ENCODE measurements at places on chromosomes 5 and 9. TPM values are rescaled to one million over a fixed set of nuclear protein-coding genes. Genes with fewer than 3 reads are reported as not detected.

DNA sequence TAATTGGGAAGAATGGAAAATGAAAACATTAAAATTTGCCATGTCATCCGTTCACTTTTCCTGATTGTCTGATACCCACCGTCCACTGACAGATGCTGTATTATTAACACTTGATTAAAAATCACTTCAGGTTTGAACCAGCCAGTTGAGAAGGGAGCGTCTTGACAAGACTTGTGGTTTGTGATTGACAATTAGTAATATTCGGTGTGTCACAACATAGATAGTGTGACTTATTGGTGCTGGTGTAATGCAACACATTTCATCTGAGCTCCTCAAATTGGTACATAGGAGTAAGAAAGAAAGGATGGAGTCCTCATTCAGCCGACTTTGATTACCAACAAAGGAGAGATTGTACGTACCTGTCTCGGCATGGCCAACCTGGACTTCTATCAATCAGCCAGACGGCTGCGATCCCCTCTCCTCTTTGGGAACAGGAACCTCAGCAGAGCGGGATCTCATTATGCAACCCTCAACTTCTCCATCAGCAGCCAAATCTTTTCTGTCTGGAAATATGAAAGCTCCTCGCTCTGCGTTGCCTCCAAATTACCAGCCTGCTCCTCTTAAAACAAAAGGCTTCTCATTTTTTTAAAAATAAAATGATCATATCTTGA is 211.7 kb upstream of the MVB12B start:
- H3K4me1 ChIP-seq = no peaks in the 10 kb centered on the region
- DNase-seq = no peak
- H3K27me3 ChIP-seq = no peaks in the 10 kb centered on the region
- no peak overlapping the region for H3K4me3 ChIP-seq
- H3K27ac ChIP-seq = no peak overlapping the region

- DNase-seq = no peak
- H3K36me3 ChIP-seq = no peaks in the 10 kb centered on the region
- no peaks in the 10 kb centered on the region for H3K27me3 ChIP-seq
- peaks cover 11% of the 10 kb centered on the region for H3K4me1 ChIP-seq
- no peak overlapping the region for H3K27ac ChIP-seq
- no peak overlapping the region for H3K4me3 ChIP-seq
Measured at GRCh38 chr5:91069364-91069763, 313.8 kb downstream of the ARRDC3 start.

DNA sequence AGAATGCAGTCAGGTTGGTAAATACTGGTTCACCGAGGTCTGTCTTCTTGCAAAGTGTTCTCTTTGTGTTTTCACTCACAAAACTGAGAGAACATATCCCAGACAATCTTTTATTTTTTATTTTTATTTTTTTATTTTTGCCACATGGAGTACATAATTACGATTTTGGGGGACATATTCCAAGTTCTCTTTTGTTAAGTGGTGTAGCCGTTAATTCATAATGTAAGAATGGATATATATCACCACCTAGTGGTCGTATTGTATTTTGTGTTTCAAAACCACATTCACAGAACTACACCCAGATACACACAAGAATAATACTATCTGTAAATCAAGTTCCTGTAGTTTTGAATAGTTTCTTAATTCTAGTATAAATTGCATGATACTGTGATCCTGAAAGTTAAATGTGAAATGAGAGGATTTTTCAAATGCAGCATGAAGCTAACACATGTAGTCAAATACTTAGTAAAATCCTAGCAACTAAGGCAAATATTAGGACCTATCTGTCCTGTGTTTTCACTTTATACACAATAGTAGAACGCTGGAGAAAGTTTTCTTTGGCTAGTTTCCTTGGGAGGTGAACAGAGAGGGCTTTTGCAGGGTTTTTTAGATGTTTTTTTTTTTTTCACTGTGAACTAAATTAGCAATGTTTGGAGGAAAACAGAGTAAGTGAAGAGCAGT is 92.7 kb downstream of the VCAN start:
- no peaks in the 10 kb centered on the region for H3K36me3 ChIP-seq
- H3K27ac ChIP-seq = peak overlapping the region; percentile 77
- peaks cover 71% of the 10 kb centered on the region for H3K4me1 ChIP-seq
- H3K4me3 ChIP-seq = no peak overlapping the region
- no peak for DNase-seq
- no peaks in the 10 kb centered on the region for H3K27me3 ChIP-seq

GRCh38 chr9:14453286-14453685 is 139.3 kb upstream of the NFIB start:
- no peaks in the 10 kb centered on the region for H3K4me1 ChIP-seq
- H3K27ac ChIP-seq = no peak overlapping the region
- no peaks in the 10 kb centered on the region for H3K36me3 ChIP-seq
- no peak overlapping the region for H3K4me3 ChIP-seq
- no peak for DNase-seq

DNA sequence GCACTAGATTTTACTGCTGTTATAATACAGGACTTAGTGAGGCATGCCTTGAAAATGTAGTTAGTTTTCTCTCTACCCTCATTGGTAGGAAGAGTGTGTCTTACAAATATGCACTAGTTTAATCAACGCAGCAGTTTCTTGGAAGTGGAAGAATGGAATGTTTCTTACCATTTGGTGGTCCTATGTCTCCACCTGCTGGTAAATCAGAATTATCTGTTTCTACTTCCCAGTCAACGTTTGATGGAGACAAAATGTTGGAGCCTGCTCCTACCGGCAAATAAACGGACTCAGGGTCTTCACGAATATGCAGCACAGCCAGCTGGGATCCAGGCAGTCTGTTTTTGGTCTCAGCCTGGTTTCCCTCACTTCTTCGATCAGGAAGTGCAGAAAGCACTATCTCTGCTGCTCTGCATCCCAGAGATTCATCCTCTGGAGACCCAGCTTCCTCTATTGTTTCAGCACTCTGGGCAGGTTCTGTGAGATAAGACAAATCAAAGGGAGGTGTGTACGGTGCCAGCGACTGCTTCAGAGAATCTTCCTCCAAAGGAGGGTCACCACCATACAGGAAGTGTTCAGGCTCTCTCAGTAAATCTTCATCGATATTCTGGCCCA is 59.5 kb upstream of the PCA3 start:
- H3K27me3 ChIP-seq = no peaks in the 10 kb centered on the region
- no peak for DNase-seq
- peaks cover 21% of the 10 kb centered on the region for H3K4me1 ChIP-seq
- peaks cover 25% of the 10 kb centered on the region for H3K36me3 ChIP-seq
- H3K4me3 ChIP-seq = no peak overlapping the region
- H3K27ac ChIP-seq = no peak overlapping the region

Gene AMBP
- not detected for total RNA-seq

Gene RAB3C
- 0.41 TPM for total RNA-seq

All from thoracic aorta (tissue), 2 donors.